ENCODE measurements at places on chromosomes 2 and 18. TPM values are rescaled to one million over a fixed set of nuclear protein-coding genes. Genes with fewer than 3 reads are reported as not detected.

The RTN4 gene
- 321 TPM for total RNA-seq

The FBXO48 gene
- 0.20 TPM for total RNA-seq

The ALLC gene
- total RNA-seq: not detected

The DARS1 gene
- 65.0 TPM for total RNA-seq

The PRKAG3 gene
- total RNA-seq: not detected

The CDH2 gene
- 36.5 TPM for total RNA-seq

The GLI2 gene
- not detected for total RNA-seq

The RAD51AP2 gene
- not detected for total RNA-seq

The SLC5A7 gene
- total RNA-seq: not detected

The STARD7 gene
- total RNA-seq: 159 TPM

The MAL gene
- total RNA-seq: not detected

The CCDC141 gene
- not detected for total RNA-seq

The LHCGR gene
- total RNA-seq: not detected

The KIF3C gene
- total RNA-seq: 13.1 TPM

The CNGA3 gene
- total RNA-seq: not detected

The POTEF gene
- under 0.01 TPM for total RNA-seq

The EPHA4 gene
- total RNA-seq: 33.4 TPM

- no peak for DNase-seq
Measured at GRCh38 chr2:156653675-156654074, 217.5 kb downstream of the GPD2 start.

- no peak for DNase-seq
Measured at GRCh38 chr2:146392631-146393030, 1452.2 kb upstream of the ACVR2A start.

GRCh38 chr2:162125138-162125537 lies 26.9 kb downstream of the GCG start:
- DNase-seq: no peak

GRCh38 chr2:201858281-201859184 lies 52.2 kb downstream of the CDK15 start:
- DNase-seq: no peak

DNA sequence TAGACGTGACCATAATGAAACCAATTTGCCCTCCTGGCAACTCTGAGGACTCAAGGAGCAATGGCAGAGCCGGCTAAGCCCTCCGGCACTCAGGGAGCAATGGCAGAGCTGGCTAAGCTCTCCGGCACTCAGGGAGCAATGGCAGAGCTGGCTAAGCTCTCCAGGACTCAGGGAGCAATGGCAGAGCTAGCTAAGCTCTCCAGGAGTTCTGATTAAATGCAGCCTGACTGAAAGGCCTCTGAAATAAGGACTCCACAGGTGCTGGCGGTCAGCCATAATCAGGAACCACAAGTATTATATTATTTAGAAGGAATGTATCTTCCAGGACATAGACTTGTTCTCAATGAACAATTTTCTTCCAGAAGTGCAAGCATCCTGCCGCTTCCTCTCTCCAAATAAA lies 65.2 kb downstream of the C2orf76 start:
- no peak for DNase-seq

DNA sequence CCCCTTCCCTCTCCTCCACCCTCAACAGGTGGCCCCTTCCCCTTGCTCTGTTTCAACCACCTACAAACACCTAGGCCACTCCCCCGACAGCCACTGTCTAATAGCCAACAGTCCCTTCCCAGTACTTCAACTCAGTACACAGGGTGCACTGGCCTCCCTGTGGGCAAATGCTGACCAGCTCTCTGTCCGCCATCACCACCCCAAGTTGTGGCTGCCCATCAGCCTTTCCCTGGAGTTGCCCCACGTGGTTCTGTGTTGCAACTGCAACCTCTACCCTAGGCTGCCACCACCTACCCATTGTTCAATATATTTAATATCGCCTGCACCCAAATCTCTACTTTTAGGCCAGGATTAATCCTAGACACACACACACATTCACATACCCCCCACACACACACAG lies 173.5 kb downstream of the MREG start:
- DNase-seq: no peak

DNA sequence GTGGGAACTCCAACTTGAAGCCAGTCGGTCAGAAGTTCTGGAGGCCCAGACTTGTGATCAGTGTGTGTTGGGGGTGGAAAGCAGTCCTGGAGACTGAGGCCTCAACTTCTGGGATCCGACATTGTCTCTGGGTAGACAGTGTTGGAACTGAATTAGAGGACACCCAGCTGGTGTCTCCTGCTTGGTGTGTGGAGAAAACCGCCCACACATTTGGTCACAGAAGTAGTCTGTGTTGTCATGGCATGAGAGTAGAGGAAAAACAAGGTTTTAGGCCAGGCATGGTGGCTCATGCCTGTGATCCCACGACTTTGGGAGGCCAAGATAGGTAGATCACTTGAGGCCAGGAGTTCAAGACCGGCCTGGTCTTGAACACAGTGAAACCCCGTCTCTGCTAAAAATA lies 51.5 kb downstream of the PUM2 start:
- no peak for DNase-seq

- DNase-seq: no peak
Measured at GRCh38 chr2:66127656-66128055, 307.3 kb upstream of the MEIS1 start.

GRCh38 chr2:221402072-221402471 lies 170.0 kb downstream of the EPHA4 start:
- DNase-seq: no peak

GRCh38 chr2:135471106-135471505 lies 59.9 kb downstream of the ZRANB3 start:
- no peak for DNase-seq

GRCh38 chr2:177625744-177626650 lies 233.4 kb downstream of the AGPS start:
- no peak for DNase-seq

DNA sequence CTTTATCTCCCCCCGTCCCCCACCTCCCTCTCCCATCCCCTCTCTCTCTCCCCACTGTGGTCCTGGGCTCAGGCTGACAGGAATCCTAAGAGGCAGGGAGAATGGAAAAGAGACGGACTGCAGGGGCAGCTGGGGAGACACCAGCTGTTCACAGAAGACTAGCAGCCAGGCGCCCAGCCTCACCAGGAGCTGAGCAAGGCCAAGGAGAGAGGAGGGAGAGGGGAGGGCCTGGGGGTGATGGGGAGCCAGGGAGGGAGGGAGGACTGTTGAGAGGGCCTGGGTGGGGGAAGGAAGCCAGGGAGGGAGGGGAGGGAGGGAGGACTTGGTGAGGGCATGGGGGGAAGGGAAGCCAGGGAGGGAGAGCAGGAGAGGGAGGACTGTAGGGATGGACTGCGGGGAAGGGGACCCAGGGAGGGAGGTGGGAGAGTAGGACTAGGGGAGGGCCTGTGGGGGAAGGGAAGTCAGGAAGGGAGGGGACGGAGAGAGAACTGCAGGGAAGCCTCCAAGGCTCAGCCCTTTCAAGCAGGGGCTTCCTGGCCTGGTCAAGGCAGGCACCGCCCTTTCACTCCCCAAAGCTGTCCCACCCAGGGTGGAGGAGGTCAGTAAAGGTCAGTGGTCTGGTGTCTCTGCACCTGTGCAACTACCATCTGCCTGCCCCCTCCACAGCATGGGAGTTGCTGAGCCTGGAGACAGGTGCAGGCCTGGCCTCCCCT lies 517.7 kb upstream of the MYT1L start:
- DNase-seq: no peak

DNA sequence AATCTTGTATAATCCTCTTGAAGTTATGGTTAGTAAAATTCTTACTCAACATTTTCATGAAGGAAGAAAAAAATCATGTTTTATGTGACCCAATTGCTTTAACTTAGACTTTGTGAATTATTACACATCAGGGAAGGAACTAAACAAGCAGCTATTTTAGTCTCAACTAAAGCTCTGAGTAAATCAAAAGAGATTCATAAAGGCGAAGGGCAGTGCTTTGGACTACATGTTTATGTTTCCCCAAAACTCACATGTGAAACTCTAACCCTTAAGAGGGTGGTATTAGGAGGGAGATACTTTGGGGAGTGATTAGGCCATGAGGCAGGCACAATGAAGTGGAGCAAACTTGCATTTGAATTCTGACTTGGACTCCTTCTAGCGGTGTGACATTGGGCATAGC lies 283.7 kb upstream of the POU3F3 start:
- DNase-seq: no peak

DNA sequence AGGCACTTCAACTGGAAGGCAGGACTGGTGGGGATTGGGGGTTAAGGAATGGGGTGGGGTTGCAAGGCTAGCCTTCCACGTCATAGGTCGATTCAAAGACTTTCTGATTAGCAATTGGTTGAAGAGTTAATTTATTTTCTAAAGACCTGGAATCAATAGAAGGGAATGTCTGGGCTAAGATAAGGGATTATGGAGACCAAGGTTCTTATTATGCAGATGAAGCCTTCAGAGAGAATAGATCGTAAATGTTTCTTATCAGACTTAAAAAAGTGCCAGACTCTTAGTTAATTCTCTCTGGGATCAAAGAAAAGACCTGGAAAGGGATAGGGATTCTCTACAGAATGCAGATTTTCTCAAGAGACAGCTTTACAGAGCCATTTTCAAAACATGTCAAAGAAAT lies 368.0 kb upstream of the DLGAP1 start:
- DNase-seq: no peak

GRCh38 chr2:648476-649424 lies 28.5 kb downstream of the TMEM18 start:
- DNase-seq: no peak

DNA sequence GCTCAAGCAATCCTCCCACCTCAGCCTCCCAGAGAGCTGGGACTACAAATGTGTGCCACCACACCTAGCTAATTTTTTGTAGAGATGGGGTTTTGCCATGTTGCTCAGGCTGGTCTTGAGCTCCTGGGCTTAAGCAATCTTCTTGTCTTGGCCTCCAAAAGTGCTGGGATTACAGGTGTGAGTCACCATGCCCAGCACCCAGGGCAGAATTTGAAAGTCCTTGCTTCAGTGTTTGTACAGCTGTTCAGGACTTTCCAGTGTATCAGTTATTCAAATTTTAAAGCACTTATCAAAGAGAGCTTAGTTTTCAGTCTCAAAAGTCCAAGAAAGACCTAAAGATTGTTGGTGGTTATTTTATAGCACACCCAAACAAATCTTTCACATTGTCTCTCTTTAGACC lies 43.6 kb upstream of the VPS54 start:
- DNase-seq: no peak

- no peak for DNase-seq
Measured at GRCh38 chr2:126988482-126988881, 89.8 kb downstream of the TEX51 start.

- no peak for DNase-seq
Measured at GRCh38 chr2:10571057-10571456, 118.7 kb downstream of the NOL10 start.

DNA sequence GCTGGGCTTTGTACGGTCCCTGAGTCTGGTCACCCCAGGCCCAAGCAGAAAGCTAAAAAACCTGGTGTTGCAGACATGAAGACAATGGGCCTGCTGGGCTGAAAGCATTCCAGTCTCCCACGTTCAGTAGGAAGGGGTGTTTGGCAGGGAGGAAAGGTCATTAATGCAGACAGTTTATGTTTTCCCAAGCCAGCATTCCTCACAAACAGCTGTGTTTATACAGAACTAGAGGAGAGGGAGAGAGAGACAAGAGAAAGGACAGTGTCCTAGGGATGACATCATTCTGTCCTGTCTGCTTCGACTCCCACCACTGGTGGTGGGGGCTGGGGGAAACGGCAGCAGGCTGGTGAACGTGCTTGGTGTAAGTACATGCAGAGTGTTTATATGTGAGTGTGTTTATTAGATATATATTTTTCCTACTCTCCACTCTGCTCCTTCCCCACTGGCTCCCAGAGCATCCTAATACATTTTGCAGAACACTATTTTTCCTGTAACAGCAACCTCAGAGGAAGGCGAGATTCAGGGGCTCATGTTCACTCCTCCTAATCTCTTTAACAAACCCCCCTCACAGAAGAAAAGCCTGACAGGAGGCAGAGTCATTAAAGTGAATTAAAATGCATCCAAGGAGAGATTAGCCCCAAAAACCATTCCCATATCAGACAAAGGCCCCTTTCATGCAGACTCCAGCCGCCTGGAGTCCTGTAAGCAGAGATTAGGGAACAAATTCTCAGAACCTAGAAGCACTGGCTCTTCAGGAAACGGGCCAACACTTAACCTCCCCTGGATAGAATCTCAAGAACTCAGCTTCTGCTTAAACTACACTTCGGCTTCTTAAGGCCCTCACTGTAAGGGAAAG lies 380.4 kb downstream of the TNS1 start:
- DNase-seq: no peak

- no peak for DNase-seq
Measured at GRCh38 chr2:109501461-109501860, 112.3 kb downstream of the SEPTIN10 start.

DNA sequence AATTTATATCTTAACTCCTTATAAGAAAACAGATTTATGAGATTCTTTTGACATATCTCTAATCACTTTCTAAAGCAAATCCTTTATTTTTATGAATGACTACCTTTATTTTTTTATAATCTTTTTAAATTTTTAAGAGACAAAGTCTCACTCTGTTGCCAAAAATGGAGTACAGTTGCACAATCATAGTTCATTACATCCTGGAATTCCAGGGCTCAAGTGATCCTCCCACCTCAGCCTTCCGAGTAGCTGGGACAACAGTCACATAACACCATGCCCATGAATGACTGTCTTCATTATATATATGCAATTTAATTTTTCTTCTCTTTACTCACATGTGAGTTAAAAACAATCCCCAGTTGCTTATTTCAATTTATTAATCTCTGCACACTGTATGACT lies 21.7 kb downstream of the ACADL start:
- DNase-seq: no peak

DNA sequence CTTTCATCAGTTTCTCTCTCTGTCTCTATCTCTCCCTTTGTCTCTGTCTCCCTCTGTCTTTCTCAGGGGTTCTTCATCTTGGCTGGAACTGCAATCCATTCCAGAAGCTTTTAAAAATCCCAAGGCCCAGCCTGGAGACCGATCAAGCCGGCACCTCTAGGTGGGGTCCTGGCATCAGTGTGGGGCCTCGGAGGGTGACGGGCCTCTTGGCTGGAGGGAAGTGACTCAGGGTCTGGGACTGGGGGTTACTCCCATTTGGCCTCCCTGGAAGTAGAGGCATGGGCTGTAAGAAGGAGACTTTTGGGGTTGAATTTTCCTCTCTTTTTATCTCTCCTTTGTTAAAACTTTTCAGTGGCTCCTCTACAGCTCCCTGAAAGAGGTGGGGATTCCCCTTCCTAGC lies 52.8 kb upstream of the OTOF start:
- no peak for DNase-seq

- no peak for DNase-seq
Measured at GRCh38 chr2:8993902-8994278, 9.6 kb downstream of the MBOAT2 start.

GRCh38 chr2:129936334-129936934 lies 43.0 kb upstream of the RAB6C start:
- DNase-seq: no peak

- DNase-seq: no peak
Measured at GRCh38 chr2:158701101-158701500, 94.0 kb upstream of the DAPL1 start.

DNA sequence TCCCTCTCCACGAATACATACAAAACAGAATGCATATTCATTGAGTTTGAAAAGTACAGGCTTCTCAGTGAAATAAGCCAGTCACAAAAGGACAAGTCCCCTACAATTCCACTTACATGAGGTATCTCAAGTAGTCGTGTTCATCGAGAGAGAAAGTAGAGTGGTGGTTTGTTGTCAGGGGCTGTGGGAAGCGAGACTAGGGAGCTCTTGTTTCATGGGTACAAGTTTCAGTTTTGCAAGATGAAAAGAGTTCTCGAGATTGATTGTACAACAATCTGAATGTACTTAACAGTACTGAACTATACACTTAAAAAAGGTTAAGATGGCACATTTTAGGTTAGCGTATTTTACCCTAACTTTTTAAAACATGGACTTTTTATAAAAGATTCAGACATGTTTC lies 71.5 kb upstream of the TTC39C start:
- DNase-seq: no peak

All from pulmonary artery endothelial cell (primary cell).